CD4-positive, alpha-beta T cell treated with Interleukin-17A for 4 hours (primary cell): ENCODE measurements at places on chromosomes 6 and 20.

- DNase-seq: no peak
Measured at GRCh38 chr6:70846207-70846835, 110.5 kb downstream of the B3GAT2 start.

- no peak for DNase-seq
Measured at GRCh38 chr6:56567501-56567900, 75.2 kb downstream of the DST start.

- no peak for DNase-seq
Measured at GRCh38 chr20:18724077-18724476, 89.5 kb upstream of the SCP2D1 start.

DNA sequence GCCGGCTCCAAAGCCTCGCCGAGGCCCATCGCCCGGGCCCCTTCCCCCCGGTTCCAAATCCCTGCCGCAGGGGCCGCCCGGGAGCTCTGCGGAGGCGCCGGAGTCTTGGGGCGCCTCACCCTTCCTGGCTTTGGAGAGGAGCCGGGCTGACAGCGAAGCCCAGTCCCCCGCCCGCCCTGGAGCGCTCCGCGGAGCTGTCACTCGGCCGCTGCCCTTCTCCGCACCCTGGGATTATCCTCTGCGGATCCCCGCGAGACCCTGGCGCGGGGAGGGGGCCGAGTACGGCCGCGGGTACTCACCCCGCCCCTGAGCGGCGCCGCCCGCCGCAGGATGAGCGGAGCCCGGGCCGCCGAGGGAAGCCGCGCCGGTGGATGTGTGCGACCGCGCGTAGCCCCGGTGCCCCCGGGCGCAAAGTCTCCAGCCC is 343 bp downstream of the SNAP91 start:
- DNase-seq: no peak

DNA sequence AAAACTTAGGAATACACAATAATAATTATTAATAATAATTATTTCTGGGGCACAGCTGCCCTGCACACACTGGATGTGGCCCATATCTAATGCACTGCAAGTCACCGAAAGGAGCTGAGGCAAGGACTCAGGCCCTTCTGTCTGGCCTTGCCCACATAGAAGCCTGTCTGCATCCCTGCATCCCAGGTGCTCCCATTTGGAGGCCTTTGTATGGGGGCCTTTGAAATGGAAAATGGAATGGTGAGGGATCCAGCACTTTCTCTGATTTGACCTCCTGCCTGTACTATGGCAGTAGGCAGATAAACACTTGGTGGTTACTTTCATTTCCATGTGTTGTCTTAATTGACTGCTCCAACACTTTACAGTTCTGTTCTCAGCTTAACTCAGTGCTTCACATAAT is 75.7 kb upstream of the PTCHD4 start:
- no peak for DNase-seq

DNA sequence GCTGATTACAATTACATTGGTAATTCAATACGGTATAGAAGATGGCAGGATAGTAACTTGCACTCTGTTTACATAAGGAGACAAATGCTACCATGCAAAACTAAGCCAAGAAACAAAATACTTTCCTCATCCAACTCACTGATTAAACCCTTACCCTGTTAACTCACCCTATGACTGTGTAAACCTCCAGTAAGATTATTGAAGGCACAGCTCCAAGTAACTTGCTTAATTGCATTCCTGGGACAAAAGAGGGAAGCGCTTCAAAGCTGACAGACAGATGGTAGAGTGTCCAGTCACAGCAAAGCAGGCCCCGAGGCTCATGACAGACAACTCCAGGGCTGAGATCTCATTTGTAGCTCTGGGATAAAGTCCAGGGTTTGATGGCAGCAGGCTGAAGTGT is 6.9 kb upstream of the KIF16B start:
- no peak for DNase-seq

- no peak for DNase-seq
Measured at GRCh38 chr6:112468359-112468758, 121.2 kb downstream of the RFPL4B start.

DNA sequence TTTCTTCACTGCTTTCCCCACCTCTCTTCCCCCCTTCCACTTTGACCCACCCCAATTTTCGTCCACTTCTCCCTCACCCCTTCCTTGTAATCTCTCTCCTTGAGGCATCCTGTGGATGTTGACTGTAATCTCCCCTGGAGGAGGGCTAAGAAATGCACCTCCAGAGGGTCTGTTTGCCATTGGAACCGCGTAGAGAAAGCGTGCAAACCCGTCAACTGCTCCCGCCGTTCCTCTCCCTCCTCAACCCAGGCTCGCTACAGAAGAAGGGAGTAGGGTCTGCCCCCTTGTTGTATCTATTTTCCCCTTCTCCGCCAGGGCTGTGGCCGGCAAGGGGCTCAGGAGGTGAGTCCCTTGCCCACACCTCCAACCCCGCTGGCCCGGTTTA is 502 bp upstream of the HTR1E start:
- no peak for DNase-seq

DNA sequence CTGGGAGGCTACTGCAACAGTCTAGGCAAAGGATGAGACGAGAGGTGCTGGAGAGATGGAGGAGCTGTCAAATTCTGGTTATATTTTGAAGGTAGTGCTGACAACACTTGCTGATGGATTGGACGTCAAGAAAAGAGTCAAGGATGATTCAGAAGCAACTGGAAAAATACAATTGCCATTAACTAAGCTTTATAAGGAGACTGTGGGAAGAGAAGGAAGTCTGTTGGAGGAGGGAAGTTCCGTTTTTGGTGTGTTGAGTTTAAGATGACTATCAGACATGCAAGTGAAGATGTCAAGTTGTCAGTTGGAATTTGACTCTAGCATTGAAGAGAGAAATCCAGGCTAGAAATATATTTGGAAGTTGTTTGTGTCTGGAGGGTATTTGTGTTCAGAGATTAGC is 358.1 kb downstream of the RNGTT start:
- no peak for DNase-seq

DNA sequence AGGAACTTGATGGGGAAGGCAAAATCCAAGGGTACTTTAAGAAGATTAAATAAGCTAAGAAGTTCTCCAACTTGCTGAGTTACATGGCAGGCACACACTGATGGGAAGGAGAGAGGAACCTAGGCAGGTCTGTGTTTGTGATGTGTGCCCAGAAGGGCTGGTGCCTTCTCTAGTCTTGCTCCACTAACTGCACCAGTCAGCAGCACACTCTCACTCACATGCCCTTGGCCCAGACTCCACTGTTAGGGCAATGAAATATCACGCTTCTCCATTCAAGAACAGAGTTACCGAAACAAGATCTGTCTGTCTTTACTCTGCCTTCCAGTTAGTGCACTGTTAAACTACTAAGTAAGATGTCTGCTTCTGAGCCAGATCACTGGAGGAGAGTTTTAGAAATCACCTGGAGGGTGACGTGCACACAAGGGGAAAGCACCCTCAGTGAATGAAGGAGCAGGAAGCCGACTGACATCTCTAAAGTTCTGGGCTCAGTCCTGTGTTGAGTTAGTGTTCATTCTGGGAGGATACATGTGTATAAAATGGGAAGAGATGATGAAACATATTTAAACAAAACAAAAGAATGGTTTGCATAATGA is 251.1 kb downstream of the FOXC1 start:
- DNase-seq: no peak

DNA sequence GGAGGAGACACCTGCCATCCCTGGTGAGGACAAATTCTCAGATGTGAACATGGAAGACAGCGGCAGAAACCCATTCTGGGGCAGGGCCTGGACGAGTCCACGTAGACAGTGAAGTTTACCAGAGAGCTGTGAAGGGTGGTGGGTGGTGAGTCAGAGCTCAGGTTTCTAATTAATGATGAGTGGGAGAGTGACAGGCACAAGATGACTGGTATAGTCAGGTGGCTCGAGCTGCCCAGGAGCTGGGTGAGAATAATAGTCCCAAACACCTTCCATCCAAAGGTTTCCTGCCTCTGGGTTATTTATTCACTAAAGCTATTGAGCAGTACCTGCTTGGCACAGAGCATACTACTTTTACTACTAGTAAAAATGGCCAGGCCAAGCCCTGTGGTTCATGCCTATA is 6.0 kb downstream of the TLDC2 start:
- no peak for DNase-seq

DNA sequence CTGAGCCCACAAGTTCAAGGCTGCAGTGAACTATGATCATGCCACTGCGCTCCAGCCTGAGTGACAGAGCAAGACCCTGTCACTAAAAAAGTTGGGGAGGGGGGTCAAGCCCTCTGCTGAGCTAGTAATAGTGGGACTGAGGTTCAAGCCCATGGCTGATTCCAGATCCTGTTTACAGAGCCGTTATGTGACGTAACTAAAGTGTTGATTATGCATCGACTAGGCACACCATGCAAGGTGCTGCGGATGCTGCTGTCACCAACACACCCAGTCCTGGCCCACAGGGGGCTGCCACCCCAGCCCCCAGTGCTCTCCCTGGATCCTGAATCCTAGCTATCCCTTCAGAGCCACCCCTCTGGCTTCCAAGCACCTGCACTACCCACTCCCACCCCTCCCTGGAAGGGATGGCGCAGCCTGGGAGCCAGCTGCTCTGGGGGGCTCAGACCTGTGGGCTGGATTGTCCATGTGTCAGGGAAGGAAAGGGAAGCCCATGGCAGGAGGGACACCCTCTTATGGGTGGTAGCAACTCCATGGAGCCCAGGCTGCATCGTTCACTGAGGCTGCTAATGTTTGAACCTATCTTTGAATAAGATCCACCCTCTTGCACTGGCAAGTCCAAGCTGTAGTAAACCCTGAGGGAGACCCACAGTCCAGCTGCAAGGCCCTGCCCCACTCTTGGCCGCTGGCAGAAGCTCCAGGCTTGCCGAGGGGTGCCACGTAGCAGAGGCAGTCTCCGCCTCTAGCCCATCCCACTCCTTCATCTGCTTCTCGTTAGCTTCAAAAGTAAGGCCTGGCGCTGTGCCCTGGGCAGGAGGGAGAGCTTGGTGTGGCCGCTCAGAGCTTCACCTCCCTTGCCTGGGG is 95.0 kb downstream of the SNX5 start:
- DNase-seq: no peak

GRCh38 chr6:83198486-83199172 is 5.5 kb downstream of the RWDD2A start:
- no peak for DNase-seq

DNA sequence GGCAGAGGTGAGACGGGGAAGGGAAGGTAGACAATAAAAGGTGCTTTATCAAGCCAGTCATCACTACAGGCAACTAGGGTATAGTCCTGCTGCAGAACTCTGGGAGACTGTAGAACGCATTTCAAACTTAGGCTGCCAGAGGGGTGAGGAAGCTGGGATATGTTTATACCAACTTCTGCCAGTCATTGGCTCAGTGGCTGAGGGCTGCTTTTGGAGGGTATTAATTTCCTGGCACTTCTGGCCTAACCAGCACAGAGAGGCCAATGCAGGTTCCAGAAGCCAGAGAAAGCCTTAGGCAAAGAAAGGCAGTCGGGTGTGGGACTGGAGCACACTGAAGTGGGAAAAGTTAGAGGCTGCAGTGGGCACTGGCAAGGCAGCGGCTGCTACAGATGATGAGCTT is 3.9 kb upstream of the CPNE5 start:
- DNase-seq: no peak

- DNase-seq: no peak
Measured at GRCh38 chr6:122050242-122050755, 349.2 kb upstream of the HSF2 start.

DNA sequence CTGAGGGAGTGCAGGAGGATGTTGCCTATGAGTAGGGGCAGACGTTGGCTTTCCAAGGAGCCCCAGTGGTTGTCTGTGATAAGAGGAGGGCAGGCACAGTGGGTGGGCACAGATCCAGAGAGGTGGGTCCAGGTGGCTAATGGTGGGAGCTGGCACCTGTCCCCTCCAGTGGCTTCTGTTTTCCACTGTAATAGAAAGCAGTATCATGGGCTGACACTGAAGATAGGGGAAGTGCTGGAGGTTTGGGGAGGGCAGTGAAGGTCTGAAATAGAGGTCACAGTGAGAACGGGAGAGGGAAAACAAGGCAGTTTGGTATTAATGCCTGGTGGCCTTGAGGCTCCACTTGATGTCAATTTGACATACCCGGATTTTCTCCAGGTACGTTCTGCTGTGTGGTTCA is 10.5 kb upstream of the TXNDC5 start:
- DNase-seq: no peak

GRCh38 chr6:64006246-64006645 is 370.6 kb downstream of the PHF3 start:
- no peak for DNase-seq

DNA sequence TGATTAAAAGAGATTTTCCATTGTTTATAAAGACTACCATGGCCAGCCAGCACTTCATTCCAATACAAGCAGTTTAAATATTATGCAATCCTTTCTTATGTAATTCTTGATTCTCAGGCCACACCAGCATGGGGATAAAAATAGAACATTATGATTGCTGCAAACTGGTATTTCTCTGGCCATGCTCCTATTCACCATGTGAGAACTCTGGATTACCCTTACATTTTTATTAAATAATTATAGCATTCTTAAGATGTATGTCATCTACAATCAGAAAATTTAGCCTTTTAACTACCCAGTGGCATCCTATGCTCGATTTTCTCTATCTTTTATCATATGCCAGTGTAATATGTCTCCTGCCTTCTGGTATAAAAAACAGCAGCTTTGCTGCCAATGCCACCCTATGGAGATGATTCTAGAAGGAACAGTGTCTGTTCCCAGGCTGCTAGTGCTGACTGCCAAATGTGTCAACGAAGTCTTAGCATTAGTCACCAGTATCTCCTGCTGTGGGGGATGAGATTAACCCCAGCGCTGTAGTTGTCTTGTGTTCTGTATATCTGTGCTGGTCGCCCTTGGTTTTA is 501.4 kb downstream of the BCKDHB start:
- DNase-seq: no peak

GRCh38 chr6:128882991-128883611 is at the start of gene LAMA2:
Gene LAMA2, plus strand, starts transcription at chr6:128883138. Its CDS starts 108 bp downstream, at chr6:128883246.
- DNase-seq: no peak

- no peak for DNase-seq
Measured at GRCh38 chr6:91081452-91082067, 494.7 kb upstream of the MAP3K7 start.

DNA sequence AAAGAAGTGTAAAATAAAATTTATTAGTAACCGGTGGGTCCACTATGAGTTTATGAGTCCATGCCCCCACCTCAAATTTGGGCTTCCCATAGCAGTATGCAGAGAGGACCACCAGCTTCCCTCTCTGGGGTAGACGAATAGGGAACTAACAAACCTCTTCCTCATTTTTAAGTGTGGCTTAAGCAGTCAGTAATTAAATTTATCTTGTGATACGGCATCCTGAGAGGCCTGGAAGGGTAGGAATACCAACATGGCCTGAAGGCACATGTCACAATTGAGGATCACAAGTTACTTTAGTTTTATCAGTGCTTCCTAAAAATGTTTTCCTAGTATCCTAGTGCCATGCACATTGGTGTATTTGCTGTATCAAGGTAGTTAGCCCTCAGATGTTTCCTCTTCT is 239.9 kb downstream of the HIVEP2 start:
- no peak for DNase-seq

- DNase-seq: no peak
Measured at GRCh38 chr6:155260686-155261085, 3.1 kb upstream of the CLDN20 start.

DNA sequence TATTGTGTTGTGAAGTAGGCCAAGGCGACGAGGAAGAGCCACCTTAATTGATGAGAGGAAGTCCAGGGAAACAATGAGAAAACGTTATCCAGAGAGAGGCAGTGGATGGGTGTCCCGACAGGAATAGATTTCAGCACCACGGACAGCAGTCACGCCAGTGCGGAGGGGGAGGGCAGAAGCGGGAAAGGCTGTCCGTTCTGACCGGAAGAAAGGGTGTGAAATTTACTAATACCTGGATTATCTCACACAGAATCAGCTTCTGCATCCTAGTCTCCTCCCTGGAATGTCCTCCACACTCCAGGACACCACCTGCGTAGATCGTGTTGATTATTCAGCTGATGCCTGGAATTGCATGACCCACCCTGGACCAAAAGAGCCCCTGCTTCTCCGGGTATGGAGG is 7.4 kb upstream of the BPIFA3 start:
- peak; percentile 55 for DNase-seq

GRCh38 chr6:157561929-157562810 is 181.2 kb downstream of the ZDHHC14 start:
- no peak for DNase-seq
